ENCODE measurements at places on chromosomes 16 and 17. TPM values are rescaled to one million over a fixed set of nuclear protein-coding genes. Genes with fewer than 3 reads are reported as not detected.

The MYH3 gene
- 1.6 TPM for total RNA-seq

The SKAP1 gene
- total RNA-seq: 12.4 TPM

The NOXO1 gene
- 10.0 TPM for total RNA-seq

The KCNJ16 gene
- not detected for total RNA-seq

The IRX5 gene
- total RNA-seq: 0.86 TPM

The CD300H gene
- total RNA-seq: not detected

The DNAAF1 gene
- 0.30 TPM for total RNA-seq

The RNF43 gene
- 42.2 TPM for total RNA-seq

The TVP23A gene
- total RNA-seq: not detected

The MPP3 gene
- 19.5 TPM for total RNA-seq
